Stimulated activated CD4-positive, alpha-beta T cell treated with anti-CD3 and anti-CD28 coated beads, TNF-alpha, amount 100 ng/mL, for 1 hour (primary cell): ENCODE measurements at places on chromosomes 5 and 9.

GRCh38 chr5:17185773-17186172 is 31.7 kb upstream of the BASP1 start:
- DNase-seq = no peak

- no peak for DNase-seq
Observed at GRCh38 chr9:137816531-137817235, 60.9 kb upstream of the CACNA1B start.

DNA sequence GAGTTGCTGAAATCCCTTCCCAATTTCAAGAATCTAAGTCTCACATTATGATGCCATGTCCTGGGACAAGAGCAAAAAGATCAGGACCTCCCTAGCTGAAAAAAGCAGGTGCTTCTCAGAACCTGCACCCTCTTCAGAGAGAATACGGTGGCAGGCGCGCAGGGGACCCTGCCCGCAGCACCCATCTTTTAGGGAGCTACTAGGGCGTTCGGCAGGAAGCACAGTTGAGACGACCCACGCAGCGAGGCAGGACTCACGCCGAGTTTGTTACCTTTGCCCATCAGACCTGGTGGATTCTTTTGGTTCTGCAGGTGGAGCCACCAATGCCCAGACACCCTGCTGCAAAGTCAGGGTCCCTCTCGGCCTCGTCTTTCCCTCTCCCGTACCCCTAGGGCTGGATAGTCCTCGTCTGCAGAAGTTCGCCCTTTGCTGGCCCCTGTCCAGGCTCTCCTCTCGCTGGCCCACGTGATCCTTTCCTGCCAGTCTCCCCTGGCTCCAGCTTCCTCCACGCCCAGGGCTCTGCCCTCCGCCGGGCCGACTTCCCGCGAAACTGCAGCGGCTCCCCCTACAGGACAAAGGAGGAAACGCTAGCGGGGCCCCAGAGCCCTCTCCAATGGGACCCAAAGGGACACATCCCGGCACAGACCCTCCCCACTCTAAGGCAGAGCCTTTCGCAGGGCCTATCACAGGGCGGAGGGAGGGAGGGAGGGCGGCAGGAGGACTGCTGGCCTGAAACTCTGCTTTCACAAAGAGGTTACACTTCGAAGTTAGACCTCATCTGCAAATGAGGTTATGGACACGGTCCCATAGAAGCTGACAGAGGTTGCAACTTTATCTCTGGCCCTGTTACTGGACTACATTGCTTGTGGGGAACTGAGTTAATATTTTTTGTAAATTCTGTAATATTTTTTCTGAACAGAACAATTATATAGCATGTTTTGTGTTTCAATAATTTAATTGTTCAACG is 28.8 kb downstream of the TMEM174 start:
- peak; percentile 35 for DNase-seq

GRCh38 chr5:67578011-67578410 is 381.4 kb upstream of the CD180 start:
- DNase-seq = no peak

GRCh38 chr5:72040513-72040912 is 66.8 kb upstream of the MAP1B start:
- DNase-seq = no peak

DNA sequence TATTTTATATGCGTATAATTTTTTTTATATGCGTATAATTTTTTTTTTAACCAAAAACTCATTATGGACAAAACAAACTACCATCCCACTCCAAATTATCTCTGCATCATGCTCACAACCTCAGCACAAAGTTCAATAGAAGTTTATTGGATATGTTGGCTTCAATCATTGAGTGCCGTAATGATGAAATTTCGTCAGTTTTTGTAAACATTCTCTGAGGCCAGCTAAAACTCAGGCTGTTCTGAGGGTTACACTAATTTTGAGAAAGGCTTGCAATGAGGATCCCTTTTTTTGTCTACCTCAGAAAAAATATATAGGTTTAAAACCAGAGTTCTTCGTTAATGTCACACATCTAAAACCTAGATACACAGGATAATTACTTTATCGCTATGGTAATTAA is 1253.2 kb downstream of the EFNA5 start:
- no peak for DNase-seq

DNA sequence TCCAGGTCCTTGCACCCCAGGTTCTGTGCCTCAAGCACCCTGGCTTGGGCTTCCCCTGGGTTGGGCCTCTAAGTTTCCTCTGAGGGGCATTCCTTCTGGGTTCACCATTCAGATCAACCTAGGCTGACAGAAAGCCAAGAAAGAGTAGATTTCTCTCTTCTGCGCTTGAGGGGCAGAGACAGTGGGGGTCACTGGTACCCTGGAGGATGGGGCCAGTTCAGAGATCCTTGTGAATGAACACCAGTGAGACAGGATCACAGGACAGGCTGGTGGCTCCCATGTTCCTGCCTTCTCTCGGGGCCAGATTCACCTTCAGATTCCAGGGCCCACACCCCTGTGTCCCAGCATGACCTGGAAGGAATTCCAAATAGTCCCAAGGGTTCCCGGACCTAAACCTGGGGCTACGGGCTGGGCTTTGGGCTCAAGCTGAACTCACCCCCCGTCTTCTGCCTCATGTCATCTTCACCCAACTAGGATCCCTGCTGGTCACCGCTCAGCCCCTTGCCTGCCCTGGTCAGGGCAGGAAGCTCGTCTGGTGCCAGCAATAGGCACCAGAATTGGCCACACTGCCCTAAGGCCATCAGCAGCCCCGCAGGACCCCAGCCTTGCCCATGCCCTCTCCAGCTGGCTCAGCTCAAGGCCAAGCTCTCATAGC is 91.8 kb upstream of the MVB12B start:
- no peak for DNase-seq

GRCh38 chr9:137880976-137881530 is 3.5 kb downstream of the CACNA1B start:
- DNase-seq = no peak

GRCh38 chr9:137273611-137274320 is 3.8 kb upstream of the TOR4A start:
- no peak for DNase-seq

- DNase-seq = no peak
Observed at GRCh38 chr9:75593920-75594319, 296.6 kb upstream of the PCSK5 start.

- DNase-seq = no peak
Observed at GRCh38 chr9:76756941-76757673, 7.1 kb upstream of the PCA3 start.

GRCh38 chr9:122070728-122071515 is 22.2 kb downstream of the TTLL11 start:
- DNase-seq = no peak

GRCh38 chr5:115888027-115888426 is 46.3 kb downstream of the AP3S1 start:
- no peak for DNase-seq

DNA sequence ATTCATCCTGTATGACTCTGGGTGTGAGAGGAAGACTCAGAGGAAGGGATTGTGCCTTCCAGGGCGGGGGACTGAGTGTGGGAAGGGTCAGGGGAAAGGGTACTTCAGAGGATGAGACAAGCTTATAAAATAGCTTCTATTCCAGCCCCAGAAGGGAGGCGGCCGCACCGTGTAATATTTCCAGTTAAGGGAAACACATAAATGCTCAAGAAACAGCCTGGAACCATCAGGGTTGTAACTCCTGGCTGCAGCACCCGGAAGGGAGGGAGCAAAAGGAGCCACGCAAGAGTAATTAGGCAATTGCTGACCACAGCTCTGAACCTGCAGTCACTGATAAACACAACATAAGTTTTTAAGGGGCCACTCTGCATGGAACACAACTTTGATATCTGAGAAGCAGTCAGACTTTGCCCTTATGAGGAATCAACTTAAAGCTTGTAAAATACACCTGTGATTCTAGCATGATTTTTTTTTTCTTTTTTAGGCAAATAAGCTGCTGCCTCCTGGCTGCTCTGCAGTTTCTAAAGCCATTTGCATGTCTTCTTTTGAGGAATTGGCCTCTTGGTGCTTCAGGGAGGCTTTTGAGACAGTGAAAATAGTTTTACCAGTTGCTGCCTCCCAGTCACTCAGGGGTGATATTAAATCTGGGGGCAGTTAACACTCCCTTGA is 382.7 kb downstream of the ENC1 start:
- DNase-seq = no peak

- DNase-seq = no peak
Observed at GRCh38 chr5:96703384-96703920, 41.3 kb downstream of the CAST start.

- no peak for DNase-seq
Observed at GRCh38 chr5:95718203-95718602, 12.9 kb upstream of the RHOBTB3 start.

GRCh38 chr9:15915711-15916110 is 362.9 kb downstream of the CCDC171 start:
- no peak for DNase-seq

GRCh38 chr9:75105841-75106240 is 17.5 kb downstream of the OSTF1 start:
- no peak for DNase-seq

DNA sequence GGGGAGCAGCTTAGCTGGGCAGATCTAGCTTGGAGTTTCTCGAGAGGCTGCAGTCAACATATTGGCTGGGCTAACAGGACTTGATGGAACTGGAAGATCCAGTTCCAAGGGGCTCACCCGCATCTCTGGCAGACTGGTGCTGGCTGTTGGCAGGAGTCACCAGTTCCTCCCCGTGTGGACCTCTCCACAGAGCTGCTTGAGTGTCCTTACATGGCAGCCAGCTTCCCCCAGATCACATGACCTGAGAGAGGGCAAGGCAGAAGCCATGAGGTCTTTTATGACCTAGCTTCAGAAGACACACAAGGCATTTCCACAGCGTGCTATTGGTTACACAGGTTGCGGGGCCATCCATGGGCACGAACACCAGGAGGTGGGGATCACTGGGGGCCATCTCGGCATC is 26.4 kb upstream of the RXRA start:
- no peak for DNase-seq

GRCh38 chr5:37054391-37054790 is 177.8 kb downstream of the NIPBL start:
- no peak for DNase-seq

DNA sequence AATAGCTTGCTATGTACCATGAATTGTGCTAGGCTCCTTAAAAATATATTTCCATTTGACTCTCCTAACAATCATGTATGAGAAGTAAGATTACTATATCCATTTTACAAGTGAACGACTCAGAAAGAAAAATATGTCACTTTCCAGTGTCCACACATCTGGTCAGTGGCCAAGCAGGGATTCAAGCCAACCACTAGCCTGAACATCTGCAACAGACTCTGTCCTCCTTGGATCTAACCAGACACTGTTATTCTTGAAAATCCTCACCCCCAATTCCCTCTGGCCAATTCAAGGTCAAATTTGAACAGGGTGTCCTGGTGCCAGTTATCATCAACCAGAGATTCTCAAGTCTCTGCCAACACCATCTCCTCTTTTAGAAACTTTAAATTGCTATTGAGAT is 344.1 kb upstream of the WWC1 start:
- no peak for DNase-seq
